Stimulated activated CD8-positive, alpha-beta memory T cell treated with anti-CD3 and anti-CD28 coated beads, Interleukin-7, amount 100 ng/mL, for 1 hour (primary cell): ENCODE measurements at places on chromosomes 4 and X.

GRCh38 chr4:149549911-149550310, 265.7 kb downstream of the IQCM start:
- no peak for DNase-seq

DNA sequence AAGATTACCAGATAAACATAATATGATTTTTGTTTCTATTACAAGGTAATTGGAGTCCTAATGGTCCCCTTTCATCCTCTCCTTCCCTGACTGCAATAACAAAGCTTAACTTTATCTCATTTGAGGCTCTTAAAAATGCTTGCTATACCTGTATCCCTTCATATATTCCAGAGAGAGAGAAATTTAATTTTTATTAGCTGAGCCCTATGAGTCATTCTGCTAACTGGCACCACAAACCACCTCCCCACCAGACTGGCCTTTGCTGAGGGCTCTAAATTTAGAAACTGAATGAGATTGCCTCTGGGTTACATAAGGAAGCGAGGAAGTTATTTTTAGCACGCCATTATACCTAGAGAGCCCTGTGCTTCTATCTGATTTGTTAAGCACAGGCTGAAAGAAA, 27.4 kb downstream of the CBLL2 start:
- no peak for DNase-seq

DNA sequence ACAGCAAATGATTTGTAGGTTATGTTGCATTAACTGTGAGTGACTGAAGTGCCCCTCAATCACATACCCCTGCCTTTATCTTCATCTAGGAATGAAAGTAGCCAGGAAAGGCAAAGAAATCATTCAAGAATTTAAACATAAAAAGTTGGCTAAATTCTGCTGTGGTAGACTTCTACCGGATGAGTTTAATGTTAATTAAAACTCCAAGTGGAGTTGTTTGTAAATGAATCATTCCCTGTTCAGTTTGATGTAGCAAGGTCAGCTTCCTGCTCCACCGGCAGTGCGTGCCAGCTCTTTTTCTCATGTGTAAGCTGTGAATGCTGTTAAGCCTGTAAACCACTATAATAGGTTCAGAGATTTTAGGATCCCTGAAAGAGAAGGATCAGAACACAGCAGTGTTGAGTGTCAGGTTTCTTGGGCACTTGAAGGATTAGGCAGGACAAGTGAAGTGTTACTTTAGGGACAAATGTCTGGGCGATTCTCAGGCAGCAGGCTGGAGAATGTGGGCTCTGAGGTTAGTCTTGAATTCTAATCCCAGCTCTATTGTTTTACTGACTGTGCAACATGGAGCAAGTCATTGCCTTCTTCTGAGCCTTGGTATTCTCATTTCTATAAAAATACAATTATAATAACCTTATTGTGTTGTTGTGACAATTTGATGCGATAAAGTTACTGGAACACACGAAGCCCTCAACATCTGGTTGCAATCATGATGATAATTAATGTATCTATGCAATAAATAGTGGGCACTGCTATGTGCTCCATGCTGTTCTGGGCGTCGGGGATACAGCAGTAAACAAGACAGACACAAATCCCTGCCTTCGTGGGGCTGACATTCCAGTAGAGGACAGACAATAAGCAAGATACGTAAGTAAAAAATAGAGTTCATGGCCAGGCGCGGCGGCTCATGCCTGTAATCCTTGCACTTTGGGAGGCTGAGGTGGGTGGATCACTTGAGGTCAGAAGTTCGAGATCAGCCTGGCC, 112.0 kb downstream of the SHROOM3 start:
- no peak for DNase-seq

GRCh38 chrX:129930941-129931410, 25.0 kb downstream of the UTP14A start:
- no peak for DNase-seq

DNA sequence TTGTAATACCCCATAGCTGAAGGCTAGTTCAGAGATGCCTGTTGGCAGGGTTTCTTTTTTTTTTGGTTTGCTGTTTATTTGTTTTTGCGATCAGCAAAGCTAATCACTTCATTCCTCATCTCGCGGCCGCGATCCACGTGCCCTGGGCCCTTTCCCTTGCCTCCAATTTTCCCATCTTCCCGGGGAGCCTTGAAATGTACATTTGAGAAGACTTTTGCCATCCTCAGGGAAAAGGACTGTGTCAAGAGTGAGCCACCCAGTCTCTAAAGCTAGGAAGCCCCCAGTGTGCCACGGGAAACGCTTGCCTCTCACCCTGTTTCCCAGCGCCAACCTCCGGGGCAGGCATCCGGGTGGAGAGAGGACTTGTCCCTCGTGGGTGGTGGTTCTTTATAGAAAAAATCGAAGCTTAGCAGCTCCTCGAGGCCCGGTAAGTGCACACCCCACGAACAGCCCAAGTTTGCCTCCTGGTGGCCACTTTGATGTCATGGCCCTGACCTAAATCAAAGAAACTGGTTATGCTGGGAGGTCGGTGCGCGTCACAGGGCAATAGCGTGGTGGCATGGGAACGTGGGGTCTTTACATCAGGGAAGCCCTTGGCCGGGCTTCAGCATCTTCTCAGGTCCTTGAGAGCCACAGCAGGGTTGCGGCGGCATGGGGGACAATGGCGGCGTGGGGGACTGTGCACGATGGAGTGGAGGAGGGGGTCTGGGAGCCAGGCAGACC, 42.0 kb downstream of the MAP7D3 start:
- no peak for DNase-seq

GRCh38 chrX:110145854-110146253, 142.9 kb downstream of the TMEM164 start:
- DNase-seq = no peak

GRCh38 chr4:145880355-145880960, 58.2 kb downstream of the ZNF827 start:
- DNase-seq = no peak

DNA sequence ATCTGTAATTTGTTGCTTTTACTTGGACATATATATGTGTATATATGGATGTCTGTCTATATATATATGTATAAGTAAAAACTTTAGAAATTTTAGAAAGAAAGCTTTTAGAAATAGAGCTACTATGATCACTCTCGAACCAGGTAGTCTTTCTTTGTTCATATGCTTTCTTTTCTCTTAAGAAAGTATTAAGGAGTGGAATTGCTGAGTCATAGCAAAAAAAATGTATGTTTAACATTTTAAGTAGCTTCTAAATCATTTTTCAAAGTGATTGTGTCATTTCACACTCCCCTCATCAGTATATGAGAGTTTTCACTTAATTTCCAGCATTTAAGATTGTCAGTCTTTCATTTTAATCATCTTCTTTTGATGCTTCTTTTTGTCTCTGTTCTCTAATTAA, 447.9 kb upstream of the TECRL start:
- no peak for DNase-seq

- no peak for DNase-seq
These were observed 138.3 kb downstream of the PCDH18 start for GRCh38 chr4:137394018-137394417.

DNA sequence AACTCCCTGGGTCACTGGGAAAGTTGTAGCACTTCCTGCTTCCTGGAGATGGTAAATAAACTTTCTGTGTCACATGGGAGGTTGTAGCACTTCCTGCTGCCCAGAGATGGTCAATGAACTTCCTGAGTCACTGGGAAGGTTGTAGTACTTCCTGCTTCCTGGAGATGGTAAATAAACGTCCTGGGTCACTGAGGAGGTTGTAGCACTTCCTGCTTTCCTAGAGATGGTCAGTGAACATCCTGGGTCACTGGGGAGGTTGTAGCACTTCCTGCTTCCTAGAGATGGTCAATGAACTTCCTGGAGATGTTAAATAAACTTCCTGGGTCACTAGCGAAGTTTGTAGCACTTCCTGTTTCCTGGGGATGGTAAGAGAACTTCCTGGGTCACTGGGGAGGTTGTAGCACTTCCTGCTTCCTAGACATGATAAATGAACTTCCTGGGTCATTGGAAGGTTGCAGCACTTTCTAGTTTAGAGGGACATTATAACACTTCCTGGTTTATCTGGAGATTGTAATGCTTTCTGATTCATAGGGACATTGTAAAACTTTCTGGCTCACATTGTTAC, 62.3 kb upstream of the CD99 start:
- no peak for DNase-seq

- DNase-seq = no peak
These were observed 223.1 kb downstream of the KDR start for GRCh38 chr4:54902271-54902670.

DNA sequence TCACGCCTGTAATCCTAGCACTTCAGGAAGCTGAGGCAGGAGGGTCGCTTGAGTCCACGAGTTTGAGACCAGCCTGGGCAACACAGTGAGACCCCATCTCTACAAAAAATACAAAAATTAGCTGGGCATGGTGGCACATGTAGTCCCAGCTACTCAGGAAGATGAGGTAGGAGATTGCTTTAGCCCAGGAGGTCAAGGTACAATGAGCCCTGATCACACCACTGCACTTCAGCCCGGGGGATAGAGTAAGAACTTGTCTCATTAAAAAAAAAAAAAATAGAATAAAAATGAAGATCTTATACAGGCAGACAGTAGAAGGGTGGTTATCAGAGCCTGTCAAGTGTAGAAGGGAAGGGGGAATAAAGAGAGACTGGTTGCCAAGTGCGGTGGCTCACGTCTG, 116.9 kb downstream of the PDS5A start:
- no peak for DNase-seq

DNA sequence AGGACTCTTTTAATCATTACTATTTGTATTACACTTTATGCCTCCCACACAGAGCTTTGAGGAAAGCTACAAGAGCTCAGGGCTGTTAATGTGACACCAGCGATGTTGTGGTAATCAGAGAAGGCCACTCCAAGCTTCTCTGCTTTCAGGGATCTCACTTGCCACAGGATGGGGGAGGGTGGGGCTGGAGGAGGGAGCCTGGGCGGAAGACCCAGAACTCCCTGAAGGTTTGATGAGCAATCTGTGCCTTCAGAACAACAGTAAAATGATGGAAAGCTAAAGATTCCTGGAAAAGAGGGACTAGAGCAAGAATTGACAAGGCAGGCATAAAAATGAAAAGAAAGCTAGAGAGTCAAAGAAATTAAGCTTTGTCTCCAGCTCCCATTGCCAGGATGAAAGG, 75.6 kb downstream of the MAML3 start:
- no peak for DNase-seq

DNA sequence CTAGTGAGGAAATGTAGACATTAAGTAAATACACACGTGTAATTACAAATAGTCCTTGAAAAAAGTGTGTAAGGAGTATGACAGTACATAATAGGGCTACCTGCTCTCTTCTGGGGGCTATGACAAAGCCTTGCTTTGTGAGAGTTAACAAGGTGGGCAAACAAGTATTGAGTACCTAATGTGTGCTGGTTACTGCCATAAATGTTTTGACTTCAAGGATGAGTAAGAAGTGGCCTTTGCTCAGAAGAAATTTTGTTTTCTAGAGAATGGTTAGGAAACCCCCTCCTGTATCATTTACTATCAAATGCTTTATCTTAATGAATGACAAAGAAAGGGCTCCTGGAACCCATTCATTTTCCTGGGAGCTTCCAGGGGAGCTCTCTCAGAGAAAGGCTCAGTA, 167.0 kb upstream of the CASK start:
- DNase-seq = no peak
